ENCODE measurements at places on chromosomes 2 and 18.

GRCh38 chr2:69704446-69704845 is 37.5 kb upstream of the ANXA4 start:
- DNase-seq, result no peak

GRCh38 chr2:10968176-10968575 is 56.4 kb downstream of the KCNF1 start:
- no peak for DNase-seq

DNA sequence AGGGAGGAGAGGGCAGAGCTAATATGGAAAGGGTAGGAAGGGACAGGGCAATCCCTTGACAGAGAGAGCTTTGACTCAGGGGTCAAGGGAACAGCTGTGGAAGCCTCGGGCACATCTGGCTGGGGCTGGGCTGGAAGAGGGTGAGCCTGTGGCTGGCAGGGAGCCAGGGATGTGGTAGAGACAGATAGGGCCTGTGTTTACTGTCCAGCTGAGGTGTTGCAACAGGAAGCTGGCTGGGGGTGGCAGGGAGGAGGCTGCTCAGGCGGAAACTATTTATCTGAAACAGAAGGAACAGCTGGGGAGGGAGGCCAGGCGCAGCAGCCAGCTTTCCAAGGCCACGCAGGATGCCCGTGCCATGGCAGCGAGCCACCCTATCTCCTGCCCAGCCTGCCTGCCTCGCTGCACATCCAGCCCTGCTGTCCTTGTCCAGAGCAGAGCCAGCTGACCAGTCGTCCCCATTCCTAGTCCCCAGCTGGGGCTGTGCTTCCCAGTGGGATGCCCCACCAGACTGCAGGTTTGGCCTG is 264.7 kb downstream of the CYP26B1 start:
- DNase-seq, result no peak

GRCh38 chr2:3242747-3243369 is 134.8 kb downstream of the EIPR1 start:
- DNase-seq, result no peak

DNA sequence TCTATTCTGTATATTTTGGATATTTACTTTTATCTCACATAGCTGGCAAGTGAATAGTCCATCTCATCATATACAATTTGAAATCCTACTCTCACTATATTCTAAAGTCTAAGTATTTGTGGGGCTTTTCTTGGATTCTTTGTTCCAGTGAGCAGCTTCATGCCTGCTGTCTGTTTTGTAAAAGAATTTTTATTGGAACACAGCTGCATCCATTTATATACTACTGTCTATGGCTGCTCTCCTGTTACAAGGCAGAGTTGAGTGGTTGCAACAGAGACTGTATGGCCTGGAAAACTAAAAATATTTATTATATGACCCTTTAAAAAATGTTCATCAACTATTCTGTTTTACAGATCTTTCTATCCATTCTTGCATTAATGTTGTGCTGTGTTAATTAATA is 193.3 kb upstream of the KLHL14 start:
- DNase-seq, result no peak

- no peak for DNase-seq
Measured at GRCh38 chr2:161422816-161423403, 6.8 kb downstream of the TBR1 start.

GRCh38 chr2:229370509-229370908 is 99.4 kb upstream of the PID1 start:
- no peak for DNase-seq

- no peak for DNase-seq
Measured at GRCh38 chr18:44197832-44198611, 482.7 kb upstream of the SETBP1 start.

GRCh38 chr2:233563663-233564430 is 2.7 kb downstream of the USP40 start:
- DNase-seq, result no peak

GRCh38 chr2:204109681-204110080 is 173.1 kb downstream of the ICOS start:
- DNase-seq, result no peak

GRCh38 chr2:150477347-150477746 is 10.1 kb downstream of the RND3 start:
- DNase-seq, result no peak

- no peak for DNase-seq
Measured at GRCh38 chr2:157996799-157997198, 104.9 kb upstream of the UPP2 start.

DNA sequence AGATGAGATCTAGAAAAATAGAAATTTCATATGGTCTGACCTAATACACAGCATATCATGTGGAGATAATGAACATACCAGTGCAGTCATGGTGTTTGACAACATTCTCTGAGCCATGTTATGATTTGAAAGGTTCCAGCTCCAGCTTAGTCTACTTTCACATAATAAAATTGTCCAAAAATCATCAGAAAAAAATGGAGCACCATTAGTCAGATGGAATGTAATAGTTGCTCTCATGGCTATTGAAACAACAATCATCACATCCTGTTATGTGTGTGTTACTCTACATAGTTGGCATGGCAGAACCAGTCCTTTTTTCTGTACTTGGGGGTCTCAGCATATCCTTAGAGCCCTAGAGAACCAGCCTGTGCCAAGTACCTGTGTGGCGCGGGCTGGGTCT is 678.9 kb upstream of the FANCL start:
- DNase-seq, result no peak

All from central memory CD8-positive, alpha-beta T cell (primary cell).